ELR (cell line): ENCODE measurements at places on chromosomes 1 and 21.

DNA sequence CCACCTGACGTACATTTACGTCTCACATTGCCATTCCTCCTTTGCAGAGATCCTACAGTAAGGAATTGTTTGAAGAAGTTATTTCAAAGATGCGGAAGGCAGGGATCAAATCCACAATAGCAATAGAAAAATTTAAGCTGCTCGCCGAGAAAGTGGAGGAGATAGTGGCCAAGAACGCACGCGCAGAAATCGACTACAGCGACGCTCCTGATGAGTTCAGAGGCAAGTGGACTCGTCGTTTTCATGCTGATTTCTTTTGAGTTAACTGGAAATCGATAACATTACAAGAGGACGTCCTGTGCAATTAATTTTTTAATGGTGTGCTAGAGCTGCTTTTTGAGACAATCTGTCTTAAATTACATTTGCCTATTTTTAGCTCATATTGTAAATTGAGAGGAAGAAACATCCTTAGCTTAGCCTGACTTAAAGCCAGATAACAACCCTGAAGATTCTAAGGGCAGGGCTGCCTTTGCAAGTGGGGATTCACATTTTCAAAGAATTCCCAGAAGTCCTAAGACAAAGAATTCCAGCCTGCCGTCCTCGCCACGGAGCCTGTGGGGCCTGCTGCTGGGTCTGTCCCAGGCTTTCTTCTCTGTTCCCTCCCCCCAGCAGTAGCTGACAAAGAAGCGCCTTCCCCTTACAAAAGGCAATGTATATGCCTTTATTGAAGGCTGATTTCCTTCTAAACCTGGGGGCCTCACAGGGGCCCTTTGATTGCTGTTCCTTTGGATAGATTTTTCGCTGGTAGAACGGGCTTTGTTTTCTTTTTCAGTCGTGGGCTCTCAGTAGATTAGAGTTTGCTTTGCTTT lies 31.6 kb upstream of the KIF1B start:
- no peak for DNase-seq

DNA sequence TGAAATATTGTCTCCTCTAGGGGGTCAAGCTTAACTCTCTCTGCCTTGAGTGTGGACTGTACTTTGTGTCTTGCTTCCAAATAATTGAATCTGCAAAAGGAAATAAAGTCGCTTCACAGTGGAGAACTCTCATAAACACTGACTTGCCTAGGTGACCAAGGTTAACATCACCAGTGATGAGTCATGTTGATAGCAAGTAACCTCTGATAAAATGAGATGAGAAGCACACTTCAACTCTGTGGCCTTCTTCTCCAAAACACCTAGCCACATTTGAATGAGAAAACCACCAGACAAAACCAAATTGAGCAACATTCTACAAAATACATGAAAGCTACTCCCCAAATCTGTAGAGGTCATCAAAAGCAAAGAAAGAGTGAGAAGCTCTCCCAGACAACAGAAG lies 37.6 kb downstream of the PDE4B start:
- peak; percentile 45 for DNase-seq

GRCh38 chr1:170729225-170730002 lies 65.5 kb downstream of the PRRX1 start:
- DNase-seq: no peak

DNA sequence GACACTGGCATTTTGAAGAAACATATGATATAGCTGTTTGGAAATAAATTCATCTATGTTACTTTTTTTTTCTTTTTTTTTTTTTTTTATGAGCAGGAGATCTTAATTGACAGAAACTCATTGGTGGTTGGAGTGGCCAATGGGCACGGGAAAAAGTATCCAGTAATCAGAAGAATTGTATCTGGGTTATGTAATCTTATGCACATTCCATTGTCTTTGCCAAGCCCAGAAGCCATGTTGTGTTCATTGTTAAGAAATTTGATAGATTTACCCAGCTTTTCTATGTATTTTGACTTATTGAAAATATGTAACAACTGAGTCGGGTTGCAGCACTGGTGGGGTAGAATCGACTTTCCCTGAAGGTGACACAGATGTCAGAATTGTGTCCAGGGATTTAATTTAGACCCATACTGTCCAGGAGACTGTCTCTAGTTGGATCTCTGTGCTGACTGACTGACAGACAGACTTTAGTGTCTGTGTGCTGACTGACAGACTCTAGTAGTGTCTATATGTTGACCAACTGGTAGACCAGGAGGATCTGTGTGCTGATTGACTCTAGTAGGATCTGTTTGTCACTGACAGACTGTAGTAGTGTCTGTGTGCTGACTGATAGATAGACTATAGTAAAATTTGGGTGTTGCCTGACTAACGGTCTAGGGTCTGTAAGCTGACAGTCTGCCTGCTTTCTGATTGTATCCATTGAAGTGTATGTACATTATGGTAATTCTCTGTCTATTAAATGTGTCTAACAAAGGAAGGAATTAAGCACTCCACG lies 12.3 kb upstream of the C4BPB start:
- DNase-seq: no peak

DNA sequence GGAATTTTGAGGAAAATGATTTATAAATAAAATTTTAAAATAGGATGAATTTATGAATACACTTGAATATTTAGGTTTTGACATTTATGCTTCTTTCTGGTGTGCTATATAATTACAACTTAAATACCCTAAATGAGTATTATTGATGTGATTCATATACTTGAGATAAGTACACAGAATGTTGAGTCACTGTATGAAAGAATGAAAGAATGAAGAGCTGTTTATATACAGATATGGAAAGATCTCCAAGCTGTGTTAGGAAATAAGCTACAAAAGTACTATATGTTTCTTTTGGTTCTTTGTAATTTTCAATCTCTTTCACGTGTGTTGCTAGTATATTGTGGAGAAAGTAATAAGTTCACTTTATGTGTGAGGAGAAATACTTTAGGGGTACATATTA lies 147.2 kb downstream of the RASAL2 start:
- peak; percentile 87 for DNase-seq

DNA sequence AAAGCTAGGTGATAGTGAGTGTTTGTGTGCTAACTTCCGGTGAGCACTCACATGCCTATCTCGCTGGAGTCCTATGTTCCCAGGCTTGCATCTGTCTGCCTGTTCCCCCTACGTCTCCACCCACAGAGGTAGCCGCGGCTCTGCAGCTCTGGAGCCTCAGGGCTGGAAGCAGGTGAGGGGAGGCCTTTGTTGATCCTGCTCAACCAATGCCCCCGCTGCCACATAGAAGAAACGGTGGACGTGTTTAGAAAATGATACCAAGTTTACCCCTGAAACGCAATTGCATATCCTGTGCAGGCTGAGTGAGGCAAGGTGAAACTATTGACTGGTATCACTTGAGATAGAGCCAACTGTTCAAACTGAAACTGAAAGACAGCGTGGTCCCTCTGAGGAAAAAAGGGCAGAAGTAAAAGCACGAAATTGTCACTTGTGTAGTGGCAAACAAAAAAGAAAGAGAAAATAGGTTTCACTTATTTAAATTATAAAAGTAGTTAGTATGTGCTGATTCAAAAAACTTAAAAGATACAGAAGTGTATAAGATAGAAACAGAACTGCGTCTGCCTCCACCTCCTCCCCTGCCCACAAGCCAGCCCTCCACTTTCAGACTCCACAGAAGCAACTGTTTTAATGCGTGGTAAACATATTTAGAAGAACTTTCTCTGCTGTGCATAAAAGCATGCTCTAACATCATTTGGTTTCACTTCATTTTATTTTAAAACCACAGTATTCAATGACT lies 38.6 kb upstream of the ETS2 start:
- DNase-seq: no peak

DNA sequence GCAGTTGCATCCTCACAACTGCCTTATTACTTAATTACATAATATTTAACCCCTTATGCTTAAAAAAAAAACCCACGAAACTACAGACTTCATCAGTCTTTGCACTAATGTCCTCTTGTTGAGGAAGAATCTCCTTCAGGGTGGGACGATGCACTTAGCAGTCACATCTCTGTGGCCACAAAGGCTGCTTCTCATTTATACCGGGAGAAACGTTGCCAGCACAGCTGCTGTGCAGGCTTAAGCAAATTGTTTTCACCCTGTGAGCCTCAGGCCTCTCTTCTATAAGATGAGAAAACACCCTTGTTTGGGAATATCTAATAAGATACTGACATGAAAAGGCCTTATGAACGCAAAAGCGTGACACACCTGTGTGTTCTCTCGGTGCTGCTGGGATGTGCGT lies 2.9 kb upstream of the OBSCN start:
- DNase-seq: no peak

DNA sequence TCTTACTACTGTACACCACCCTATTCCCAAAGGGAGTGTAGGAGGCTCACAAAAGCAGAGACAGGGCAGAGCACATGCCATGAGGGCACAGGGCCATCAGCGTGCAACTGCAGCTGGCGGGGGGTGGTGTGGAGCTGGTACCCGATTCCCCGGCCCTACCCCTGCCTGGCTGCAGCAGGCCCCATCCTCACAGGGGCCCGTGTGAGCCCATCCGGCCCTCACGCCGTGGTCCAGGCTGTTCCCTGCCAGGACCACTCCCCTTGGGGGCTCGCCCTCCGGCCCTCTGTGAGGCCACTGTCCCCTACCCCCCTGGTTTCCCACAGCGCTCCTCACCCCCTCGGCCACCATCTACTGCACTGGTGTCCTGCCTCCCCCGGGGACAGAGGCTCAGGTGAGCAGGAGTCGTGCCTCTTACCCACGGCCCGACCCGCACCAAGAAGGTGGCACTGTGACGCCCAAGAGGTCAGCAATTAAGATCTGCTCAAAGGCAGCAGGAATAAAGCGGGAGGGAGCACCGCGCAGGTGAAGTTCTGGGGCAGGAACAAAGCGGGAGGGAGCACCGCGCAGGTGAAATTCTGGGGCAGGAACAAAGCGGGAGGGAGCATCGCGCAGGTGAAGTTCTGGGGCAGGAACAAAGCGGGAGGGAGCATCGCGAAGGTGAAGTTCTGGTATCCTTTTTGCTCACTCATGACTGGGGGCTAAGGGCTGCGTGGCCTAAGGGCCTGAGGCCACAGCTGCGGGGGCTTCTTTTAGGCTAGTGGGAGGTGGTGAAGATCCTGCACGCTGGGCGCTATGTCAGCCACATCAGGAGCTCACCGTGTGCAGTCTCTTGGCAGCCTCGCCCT lies 3.9 kb downstream of the POFUT2 start:
- no peak for DNase-seq

DNA sequence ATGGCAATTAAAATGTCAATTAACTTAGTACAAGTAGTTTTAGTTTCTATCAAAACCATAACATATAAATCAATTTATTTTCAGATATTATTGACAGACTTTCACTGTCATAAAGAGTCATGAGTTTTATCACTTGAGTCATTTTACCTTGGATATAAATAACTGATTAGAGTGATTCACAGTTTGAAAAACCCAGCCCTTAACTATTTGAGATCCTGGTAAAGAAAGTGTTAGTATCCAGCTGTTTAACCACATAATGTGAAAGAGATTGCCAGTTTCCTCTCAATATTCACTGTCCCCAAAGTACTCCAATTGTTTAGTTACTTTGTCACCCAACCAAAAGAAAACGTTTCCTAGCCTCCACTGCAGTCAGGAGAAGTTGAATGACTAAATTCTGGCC lies 91.3 kb downstream of the UCHL5 start:
- no peak for DNase-seq

GRCh38 chr1:29033829-29034466 lies 89.8 kb downstream of the TMEM200B start:
- peak; percentile 64 for DNase-seq

DNA sequence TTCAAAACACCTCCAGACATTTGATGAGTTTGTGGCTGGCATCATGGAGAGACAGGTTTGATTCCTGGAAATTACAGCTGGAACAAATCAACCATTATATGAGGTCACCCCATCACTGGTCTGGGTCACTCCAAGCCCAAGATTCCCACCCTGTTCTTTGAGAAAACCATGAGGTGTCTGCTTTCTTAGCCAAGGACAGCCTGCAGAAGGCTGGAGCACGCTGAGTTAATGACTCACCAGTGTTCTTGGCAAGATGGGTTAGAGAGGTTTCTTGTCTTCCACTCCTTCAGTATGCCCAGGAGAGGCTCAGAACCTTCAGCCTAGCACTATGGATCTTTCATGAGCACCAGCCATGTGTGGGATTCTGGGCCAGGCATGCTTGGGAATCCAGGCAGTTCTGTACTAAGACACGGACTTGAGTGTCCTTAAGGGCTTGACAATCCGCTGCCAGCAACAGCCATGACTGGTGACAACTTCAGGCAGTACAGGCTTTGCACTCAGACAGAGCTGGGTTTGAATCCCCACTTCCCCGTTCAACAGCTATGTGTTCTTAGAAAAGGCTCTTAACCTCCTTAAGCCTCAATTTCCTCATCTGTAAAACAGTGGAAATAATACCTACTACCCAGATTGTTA lies 43.9 kb downstream of the GRHL3 start:
- DNase-seq: peak; percentile 79

- no peak for DNase-seq
These were observed 235.3 kb downstream of the TOMM20 start for GRCh38 chr1:234893359-234893724.

DNA sequence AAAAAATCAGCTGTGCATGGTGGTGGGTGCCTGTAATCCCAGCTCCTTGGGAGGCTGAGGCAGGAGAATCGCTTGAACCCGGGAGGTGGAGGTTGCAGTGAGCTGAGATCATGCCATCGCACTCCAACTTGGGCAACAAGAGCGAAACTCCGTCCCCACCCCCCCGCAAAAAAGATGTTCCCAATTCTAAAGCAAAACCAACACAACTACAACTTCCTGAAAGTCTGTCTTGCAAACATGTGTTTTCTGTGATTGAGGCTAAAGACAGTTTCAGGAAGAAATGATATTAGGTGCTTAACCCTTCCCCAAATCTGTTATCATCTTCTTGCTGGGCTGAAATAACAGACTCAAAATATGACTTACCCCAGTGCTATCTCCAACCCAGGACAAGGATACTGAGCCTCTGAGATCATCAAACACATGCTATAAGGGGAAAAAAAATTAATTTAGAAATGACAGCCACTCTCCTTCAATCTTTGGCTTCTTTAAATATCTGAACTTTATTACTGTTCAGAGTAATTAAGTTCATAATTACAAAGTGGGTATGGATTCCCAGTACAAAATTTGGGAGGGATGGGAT lies 28.5 kb downstream of the SORT1 start:
- DNase-seq: peak; percentile 30

GRCh38 chr1:36561361-36561724 lies 78.6 kb upstream of the CSF3R start:
- no peak for DNase-seq

DNA sequence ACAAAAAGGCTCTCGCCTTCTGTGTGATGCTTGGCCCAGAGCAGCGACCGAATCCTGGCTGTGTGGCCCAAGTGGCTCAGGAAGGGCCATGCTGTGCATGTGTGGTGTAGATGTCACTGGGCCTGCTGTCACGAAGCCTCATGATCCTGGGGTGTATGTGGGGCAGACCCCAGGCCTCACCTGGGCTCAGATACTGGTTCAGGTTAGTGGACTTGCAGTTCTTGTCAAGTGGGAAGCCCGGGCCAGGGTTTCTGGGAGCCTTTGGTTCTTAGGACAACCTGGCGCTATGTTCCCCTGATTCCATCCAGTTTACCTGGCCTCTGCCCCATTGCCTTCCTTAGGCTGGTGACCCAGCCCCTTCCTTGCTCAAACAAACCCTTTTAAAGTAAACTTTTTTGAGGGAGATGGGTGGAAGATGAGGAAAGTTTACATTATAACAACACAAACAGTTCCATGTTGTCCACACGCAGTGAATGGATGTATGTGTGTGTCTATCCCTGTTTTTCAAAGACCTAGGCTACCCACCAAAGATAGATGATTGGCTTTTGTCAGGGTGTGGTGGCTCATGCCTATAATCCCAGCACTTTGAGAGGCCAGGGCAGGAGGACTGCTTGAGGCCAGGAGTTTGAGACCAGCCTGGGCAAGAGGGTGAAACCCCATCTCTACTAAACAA lies 84.3 kb downstream of the UCK2 start:
- DNase-seq: no peak

GRCh38 chr1:150552128-150552910 lies 3.1 kb downstream of the ADAMTSL4 start:
- peak; percentile 92 for DNase-seq
